ENCODE measurements at places on chromosomes 7 and 10. TPM values are rescaled to one million over a fixed set of nuclear protein-coding genes. Genes with fewer than 3 reads are reported as not detected.

The FRMD4A gene
- 0.05 TPM for total RNA-seq

The TUBAL3 gene
- not detected for total RNA-seq

The ZNF32 gene
- 17.2 TPM for total RNA-seq

The BTBD16 gene
- not detected for total RNA-seq

The ZNF503 gene
- 0.07 TPM for total RNA-seq

The RBM20 gene
- 0.09 TPM for total RNA-seq

The PRR15 gene
- not detected for total RNA-seq
